CD4-positive, CD25-positive, alpha-beta regulatory T cell (primary cell): ENCODE measurements at places on chromosomes 2 and 18.

GRCh38 chr2:187982668-187983067 is 309.0 kb upstream of the GULP1 start:
- no peaks in the 10 kb centered on the region for H3K4me1 ChIP-seq
- H3K27ac ChIP-seq = no peak overlapping the region
- H3K36me3 ChIP-seq = no peaks in the 10 kb centered on the region
- no peak for DNase-seq
- no peak overlapping the region for H3K4me3 ChIP-seq

DNA sequence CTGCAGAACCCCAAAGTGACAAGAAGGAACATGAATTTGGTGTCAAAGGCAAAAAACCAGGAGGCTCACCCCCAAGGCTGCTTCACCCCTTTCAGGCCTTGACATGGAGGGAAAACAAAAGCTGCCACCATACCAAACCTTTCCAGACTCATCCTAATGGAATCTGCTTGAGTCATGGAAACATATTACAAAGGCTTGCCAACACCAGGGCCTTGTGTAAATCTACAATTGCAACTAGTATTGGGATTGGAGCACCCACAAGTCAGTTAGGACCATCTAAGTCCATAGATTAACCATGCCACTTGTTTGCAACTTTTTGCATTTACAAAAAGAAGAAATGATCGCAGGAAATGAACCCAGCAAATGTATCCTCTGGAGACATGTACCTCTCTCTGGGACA is 297.6 kb downstream of the CDCA7 start:
- H3K4me1 ChIP-seq = no peaks in the 10 kb centered on the region
- H3K27me3 ChIP-seq = no peaks in the 10 kb centered on the region
- no peak for DNase-seq
- no peak overlapping the region for H3K27ac ChIP-seq

- H3K27ac ChIP-seq = no peak overlapping the region
- no peak for DNase-seq
- H3K4me1 ChIP-seq = no peaks in the 10 kb centered on the region
- H3K4me3 ChIP-seq = no peak overlapping the region
Measured at GRCh38 chr2:67936969-67937368, 125.8 kb downstream of the C1D start.

- H3K4me1 ChIP-seq = no peaks in the 10 kb centered on the region
- no peak overlapping the region for H3K4me3 ChIP-seq
- no peaks in the 10 kb centered on the region for H3K36me3 ChIP-seq
- no peak overlapping the region for H3K27ac ChIP-seq
Measured at GRCh38 chr2:190553254-190553653, 18.7 kb upstream of the NEMP2 start.

DNA sequence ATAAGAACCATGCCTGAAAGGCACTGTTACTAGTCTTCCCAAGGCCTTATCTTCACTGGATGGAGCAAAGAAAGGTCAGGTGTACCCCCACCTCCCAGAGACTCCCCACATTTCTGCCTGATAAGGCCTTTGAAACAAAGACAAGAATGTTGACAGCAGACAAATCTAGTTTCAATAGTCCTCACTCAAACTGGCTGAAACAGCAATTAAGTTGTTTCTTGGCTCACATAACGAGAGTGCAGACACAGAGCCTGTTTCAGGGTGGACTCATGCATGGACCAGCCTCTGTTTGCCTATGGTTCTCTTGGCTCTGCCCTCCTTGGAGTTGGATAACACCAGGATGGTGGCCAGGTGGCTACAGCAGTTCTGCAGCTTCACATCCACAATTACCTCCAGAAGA is 7.5 kb upstream of the CFAP221 start:
- H3K36me3 ChIP-seq = no peaks in the 10 kb centered on the region
- H3K4me3 ChIP-seq = no peak overlapping the region
- H3K27me3 ChIP-seq = peaks cover 7% of the 10 kb centered on the region
- no peak overlapping the region for H3K27ac ChIP-seq

DNA sequence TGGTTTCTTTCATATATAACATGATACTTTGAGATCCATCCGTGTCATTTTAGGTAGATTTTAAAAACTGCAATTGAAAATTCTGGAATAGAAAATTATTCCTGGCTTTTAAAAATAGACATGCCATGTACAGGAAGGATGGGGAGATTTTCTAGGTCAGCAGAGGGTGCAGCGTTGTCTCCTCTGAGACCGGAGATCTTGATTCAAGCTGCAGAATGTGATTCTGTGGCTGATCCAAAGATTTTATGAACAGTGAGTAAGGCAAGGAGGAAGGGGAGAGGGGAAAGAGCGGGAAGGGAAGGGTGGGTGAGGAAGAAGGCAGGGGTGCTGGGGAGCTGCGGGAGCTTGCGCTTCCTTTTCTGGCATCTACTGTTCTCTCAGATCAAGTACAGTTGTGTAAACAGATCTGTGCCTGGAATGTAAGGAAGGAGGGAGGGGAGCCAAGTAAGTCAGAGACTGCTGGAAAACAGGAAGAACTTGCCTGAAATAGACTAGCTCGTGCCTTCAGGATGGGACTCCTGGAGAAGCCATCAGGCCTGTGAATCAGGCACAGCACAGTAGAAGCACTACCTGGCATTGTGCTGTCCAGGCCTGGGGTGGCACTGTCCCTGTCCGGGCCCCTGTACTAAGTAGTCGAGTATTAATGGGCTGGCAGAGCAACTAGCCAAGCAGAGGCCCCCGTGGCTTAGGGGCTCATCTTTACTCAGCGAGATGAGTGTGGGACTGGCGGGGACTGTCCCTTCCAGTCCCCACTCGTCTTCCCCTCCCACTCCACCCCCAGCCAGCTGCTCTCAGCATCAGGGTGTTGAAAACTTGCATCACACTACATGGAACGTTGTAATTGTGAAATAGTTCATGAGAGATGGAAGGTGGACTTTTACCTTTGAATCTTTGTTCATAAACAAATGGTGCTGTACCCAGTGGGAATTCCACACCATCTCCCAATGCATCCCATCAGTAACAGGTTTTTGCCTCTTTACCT is 163.5 kb downstream of the UXS1 start:
- H3K4me3 ChIP-seq = no peak overlapping the region
- no peaks in the 10 kb centered on the region for H3K27me3 ChIP-seq
- no peak for DNase-seq

DNA sequence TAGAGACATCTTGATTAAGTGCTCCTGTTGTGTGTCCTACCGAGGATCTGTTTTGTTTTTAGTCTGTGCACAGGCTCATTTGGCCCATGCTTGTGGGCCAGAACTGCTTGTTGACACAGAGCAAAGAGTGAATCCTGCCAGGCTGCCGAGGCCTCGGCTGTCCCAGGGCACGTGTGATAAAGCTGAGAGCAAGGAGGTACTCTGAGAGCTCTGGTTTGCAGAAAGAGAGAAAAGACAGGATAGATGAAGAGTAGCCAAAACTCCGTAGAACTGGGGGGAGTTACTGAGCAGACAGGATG is 175.1 kb downstream of the FAM210A start:
- H3K4me3 ChIP-seq = no peak overlapping the region
- H3K4me1 ChIP-seq = no peaks in the 10 kb centered on the region
- H3K36me3 ChIP-seq = no peaks in the 10 kb centered on the region
- H3K27me3 ChIP-seq = no peaks in the 10 kb centered on the region

DNA sequence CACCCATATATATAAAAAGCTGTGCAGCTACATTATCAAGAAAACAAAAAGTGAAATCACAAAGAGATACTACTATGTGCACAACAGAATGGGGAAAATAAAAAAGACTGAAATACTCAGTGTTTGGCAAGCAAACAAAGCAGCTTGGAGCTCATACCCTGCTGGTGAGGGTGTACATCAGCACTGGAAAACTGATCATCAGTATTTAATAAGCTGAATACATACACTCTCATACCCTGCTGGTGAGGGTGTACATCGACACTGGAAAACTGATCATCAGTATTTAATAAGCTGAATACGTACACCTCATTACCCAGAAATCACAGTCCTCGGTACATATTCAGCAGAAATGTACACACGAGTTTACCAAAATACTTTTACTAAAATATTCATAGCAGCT is 220.8 kb downstream of the SPP2 start:
- H3K27me3 ChIP-seq = no peaks in the 10 kb centered on the region
- no peak for DNase-seq
- H3K36me3 ChIP-seq = no peaks in the 10 kb centered on the region
- H3K4me1 ChIP-seq = peaks cover 15% of the 10 kb centered on the region
- H3K27ac ChIP-seq = no peak overlapping the region

DNA sequence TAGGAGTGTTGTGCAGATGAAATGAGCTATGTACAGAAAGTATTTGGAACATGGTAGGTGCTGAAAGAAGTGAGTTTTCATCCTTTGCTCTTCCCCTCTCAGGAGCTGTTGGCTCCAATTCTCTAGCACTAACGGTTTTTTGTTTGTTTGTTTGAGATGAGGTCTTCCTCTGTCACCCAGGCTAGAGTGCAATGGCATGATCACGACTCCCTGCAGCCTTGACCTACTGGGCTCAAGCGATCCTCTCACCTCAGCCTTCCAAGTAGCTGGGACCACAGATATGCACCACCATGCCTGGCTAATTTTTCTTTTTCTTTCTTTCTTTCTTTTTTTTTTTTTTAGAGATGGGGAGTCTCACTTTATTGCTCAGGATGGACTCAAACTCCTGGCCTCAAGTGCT is 12.8 kb downstream of the ABCG5 start:
- H3K4me3 ChIP-seq = no peak overlapping the region
- no peak overlapping the region for H3K27ac ChIP-seq
- H3K36me3 ChIP-seq = no peaks in the 10 kb centered on the region
- DNase-seq = no peak
- peaks cover 3% of the 10 kb centered on the region for H3K27me3 ChIP-seq

- no peak for DNase-seq
- no peaks in the 10 kb centered on the region for H3K36me3 ChIP-seq
- H3K27ac ChIP-seq = no peak overlapping the region
- no peaks in the 10 kb centered on the region for H3K27me3 ChIP-seq
- no peaks in the 10 kb centered on the region for H3K4me1 ChIP-seq
Measured at GRCh38 chr2:5064687-5065086, 627.5 kb upstream of the SOX11 start.

DNA sequence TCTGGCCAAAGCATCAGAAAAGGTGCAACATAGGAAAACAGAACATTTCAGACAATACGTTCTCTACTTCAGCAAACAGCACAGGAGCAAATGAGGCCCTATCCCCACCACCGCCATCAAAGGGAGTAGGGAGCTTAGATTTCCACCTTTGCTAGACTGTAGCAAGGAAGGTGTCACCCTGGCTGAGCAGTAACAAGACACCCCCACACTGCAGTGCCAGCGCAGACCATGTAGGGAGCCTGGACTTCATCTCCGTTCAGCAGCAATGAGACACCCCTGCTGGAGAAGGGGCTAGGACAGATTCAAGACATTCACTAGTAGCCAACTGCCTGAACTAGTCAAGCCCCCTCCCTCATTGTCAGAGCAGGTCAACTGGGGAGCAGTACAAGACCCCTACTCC is 160.1 kb upstream of the CBLN2 start:
- H3K27ac ChIP-seq = no peak overlapping the region
- DNase-seq = no peak
- H3K36me3 ChIP-seq = no peaks in the 10 kb centered on the region
- no peaks in the 10 kb centered on the region for H3K4me1 ChIP-seq

DNA sequence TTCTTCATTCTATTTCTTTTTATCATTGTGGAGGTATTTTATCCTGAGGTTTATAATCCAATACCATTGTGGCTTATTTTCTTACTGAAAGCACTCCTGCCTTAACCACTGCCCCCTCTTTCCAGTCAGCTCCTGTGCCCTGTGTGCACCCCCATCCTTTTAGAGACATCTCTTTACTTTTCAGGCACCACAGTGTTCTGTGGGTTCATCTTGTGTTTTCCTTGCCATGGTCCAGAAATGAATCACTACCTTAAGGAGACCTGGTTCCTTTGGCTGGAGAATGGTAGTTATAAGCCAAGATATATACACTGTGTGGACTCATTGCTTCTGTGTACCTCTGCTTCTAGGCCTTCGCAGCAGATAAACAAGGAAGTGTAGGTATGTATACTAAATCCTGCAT is 278.3 kb downstream of the PTGR3 start:
- H3K27ac ChIP-seq = no peak overlapping the region
- DNase-seq = no peak
- no peaks in the 10 kb centered on the region for H3K27me3 ChIP-seq
- H3K4me1 ChIP-seq = no peaks in the 10 kb centered on the region
- no peaks in the 10 kb centered on the region for H3K36me3 ChIP-seq
